ENCODE measurements at places on chromosomes 3 and 15.

GRCh38 chr15:62248277-62248984 is 83.3 kb upstream of the C2CD4B start:
- DNase-seq: no peak

- DNase-seq: no peak
Measured at GRCh38 chr15:68633231-68634121, 54.7 kb downstream of the CORO2B start.

GRCh38 chr3:105906345-105906744 is 37.5 kb upstream of the CBLB start:
- no peak for DNase-seq

DNA sequence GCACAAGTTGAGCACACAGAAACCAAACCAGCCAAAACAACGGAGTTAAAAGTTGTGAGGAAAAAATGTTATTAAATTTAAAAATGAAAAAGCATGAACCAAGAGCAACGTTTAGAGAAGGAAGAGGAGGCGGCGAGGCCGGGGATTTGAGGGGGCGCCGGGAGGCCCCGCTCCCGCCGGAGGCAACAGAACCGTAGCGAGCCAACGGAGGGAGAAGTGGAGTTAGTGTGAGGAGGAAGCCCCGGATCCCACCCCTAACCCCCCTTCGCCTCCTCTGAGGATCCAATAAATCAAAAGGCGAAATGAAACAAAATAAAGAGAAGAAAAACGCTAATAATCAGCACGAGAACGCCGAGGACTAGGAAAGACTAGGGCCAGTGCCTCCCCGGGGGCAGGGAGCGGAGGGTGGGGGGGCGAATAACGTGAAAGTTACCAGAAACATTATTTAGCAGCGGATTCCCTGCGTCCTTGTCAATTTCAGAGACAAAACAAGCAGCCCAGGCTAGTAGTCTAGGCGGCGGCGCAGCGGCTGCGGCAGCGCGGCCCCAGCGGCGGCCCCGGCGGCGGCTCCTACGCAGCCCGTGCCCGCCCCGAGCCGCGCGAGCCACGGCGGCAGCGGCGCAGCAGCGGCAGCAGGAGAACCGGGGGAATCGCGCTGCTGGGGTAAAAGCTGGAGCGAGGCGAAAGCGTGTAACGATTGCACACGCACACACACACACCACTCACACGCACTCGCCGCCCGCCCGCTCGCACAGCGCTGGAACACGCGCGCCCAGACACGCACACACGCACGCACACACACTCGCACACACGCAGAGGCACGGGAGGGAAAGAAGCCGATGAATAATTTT is 1.7 kb downstream of the MEIS2 start:
- peak; percentile 21 for DNase-seq

- no peak for DNase-seq
Measured at GRCh38 chr15:68431792-68432401, at the start of gene ITGA11. Gene ITGA11 (minus strand): TSS chr15:68432163. CDS start chr15:68432066, 97 bp downstream.

GRCh38 chr15:89429986-89430385 is 66.4 kb downstream of the RHCG start:
- DNase-seq: no peak

DNA sequence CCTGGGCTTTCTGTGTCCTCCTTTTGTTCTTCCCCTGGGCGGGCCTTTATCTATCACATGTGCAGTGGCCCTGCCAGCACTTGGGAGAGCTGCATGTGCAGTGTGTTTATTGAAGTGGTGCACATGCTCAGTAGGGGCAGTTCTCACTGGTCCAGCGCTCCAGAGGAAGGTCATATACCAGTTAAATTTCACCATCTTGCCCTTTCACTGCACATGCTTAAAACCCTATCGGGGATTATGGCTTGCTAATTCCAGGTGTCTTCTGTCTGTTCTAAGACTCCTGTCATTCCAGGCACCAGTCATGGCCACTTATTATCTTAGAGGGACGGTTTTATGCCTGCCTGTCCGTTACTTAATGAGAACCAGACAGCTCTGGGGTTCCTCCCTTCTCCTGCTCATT is 52.2 kb downstream of the ROPN1B start:
- DNase-seq: no peak

GRCh38 chr3:193129607-193130006 is 111.4 kb upstream of the PLAAT1 start:
- no peak for DNase-seq

DNA sequence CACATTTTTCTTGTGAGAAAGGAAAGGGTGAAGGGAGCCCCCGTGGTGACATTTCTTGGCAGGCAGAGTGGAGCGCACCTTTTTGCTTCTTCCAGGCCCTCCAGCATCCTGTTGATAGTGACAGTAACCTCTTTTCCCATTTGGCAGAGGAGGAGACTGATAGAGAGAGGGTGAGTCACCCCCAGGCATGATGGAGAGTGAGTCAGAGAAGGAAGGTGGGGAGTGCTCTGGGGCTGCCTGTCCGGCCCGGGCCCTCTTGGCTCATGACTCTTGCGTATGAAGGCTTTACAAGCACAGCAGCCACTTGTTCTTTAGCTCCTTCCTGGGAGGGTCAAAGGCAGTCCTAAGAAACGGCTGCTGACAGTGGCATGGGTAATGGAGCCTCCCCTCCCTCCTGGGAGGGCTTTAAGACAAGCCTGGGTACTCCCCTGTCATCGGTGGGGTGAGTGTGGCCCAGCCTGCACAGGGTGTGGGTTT is 16.0 kb downstream of the ANKRD63 start:
- DNase-seq: no peak

- no peak for DNase-seq
Measured at GRCh38 chr3:149319750-149320149, 13.7 kb downstream of the TM4SF18 start.

DNA sequence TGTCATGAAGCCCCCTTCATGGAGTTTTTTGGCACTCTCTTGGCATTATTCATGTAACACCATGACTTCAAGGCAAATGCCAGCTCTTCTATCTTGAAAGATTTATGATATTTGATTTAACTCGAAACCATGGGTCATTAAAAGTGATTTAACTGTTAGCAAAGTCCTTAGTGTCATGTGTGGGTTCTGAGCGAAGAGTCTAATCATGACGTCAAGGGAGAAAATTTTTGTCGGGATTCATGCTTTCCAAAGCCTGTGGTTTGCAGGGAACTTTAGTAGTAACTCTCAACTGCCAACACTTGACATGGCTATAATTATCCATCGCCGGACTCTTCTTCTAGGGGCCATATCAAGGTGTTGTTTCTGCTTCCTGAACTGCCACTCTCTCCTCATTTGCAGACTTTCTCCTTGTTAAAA is 11.5 kb downstream of the GXYLT2 start:
- no peak for DNase-seq

DNA sequence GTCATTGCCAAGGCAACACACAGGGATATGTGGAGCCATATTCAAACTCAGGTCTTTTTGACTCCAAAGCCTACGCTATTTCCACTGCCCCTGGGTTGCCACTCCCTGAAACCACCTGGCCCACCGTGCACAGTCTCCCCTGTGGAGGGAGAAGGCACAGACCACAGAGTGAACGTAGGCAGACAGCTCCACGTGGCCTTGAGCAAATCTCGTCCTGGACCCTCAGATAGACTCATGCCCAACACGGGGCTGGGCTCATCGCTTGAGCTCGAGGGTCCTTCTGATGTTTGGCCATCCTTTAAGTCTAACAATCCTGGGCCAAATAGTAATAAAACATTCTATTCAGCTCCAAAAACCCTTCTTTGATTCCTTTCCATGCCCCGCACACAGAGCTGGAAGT is 72.0 kb downstream of the CPN2 start:
- DNase-seq: no peak

DNA sequence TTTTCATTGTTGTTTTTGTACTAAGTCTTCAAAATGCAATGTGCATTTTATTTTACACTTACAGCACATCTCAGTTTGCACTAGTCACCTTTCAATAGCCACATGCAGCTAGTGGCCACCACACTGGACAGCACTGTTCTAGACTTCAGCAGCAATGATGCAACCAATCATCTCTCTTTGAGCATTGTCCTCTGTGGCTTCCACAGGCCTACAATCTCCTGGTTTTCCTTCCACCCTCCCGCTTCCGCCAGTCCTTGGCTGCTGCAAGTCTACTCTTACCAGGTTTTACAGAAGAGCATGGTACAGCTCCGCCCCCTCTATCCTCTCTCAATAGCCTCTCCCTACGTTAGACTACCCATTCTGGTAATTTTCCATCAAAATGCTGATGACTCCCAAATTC is 25.1 kb upstream of the FSIP1 start:
- DNase-seq: no peak

DNA sequence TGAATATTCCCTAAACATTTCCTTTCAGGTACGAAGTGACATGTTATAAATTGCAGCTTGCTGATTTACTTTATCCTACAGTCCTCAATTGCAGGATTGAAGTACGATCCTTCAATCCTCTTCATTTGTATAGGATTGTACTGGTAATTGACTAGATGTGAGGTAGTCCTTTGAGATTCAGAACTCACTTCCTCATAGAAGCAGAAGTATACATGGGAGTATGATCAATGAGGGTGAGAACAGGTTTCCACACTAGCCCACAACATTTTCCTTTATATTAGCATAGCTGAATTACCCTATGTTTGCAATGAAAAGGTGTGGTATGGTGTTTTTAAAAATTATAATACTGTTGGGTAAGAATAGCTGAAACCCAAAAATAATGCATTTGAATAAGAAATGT is 160.0 kb upstream of the UMPS start:
- no peak for DNase-seq

DNA sequence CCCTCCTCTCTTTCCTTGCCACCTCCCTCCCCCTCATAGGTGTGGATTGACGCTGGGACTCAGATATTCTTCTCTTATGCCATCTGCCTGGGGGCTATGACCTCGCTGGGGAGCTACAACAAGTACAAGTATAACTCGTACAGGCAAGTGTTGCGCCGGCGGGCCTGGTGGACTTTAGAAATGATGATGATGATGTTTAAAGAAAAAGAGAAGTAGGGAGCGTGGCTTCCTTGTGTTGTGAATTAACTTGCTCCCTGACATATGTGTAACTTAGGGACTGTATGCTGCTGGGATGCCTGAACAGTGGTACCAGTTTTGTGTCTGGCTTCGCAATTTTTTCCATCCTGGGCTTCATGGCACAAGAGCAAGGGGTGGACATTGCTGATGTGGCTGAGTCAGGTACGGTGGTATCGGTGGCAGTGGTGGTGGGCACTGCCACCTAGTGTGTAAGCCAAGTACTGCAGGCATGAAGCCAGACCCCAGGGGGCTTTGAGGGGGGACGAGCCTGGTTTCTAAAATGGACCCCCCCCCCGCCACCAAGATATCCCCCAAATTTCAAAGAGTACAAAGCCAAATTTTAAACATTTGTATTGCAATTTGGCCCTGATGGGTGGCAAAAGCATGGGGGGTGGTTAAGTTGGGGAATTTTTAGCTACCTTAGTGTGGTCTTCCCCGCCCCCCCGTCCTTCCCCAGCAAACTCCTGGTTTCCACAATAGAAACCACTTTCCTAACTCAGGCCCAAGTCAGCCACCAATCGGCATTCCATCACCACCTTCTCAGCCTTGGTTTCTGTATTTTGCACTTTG is 65.6 kb downstream of the SLC6A6 start:
- peak; percentile 41 for DNase-seq

- DNase-seq: no peak
Measured at GRCh38 chr3:171802590-171802956, 7.7 kb downstream of the PLD1 start.

GRCh38 chr3:113436809-113437208 is 4.5 kb downstream of the CFAP44 start:
- DNase-seq: no peak

- DNase-seq: no peak
Measured at GRCh38 chr3:122760453-122761271, 33.0 kb downstream of the HSPBAP1 start.

DNA sequence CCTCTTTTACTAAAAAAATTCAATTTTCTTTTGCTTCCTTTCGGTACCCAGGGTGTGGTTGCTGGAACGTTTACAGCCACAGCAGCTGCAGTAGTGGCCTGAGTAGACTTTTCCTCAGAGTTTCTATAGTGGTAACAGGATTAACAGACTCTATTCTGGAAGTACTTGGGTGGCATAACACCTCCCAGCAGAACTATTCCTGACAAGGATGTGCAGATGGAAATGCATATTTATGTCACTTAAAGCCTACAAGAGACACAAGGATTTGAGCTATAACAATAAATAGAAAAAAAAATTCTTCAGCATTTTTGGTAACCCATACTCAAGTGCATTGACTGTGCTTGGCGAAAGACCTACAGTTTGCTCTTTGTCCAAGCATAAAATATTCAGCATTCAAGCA is 94.0 kb downstream of the MDFIC2 start:
- no peak for DNase-seq

GRCh38 chr3:167611718-167612117 is 42.0 kb downstream of the WDR49 start:
- DNase-seq: no peak

GRCh38 chr3:86410587-86410986 is 580.4 kb downstream of the VGLL3 start:
- no peak for DNase-seq

- DNase-seq: no peak
Measured at GRCh38 chr3:101521211-101521701, 8.2 kb upstream of the SENP7 start.

- DNase-seq: no peak
Measured at GRCh38 chr15:56838085-56838484, 80.4 kb upstream of the TCF12 start.

DNA sequence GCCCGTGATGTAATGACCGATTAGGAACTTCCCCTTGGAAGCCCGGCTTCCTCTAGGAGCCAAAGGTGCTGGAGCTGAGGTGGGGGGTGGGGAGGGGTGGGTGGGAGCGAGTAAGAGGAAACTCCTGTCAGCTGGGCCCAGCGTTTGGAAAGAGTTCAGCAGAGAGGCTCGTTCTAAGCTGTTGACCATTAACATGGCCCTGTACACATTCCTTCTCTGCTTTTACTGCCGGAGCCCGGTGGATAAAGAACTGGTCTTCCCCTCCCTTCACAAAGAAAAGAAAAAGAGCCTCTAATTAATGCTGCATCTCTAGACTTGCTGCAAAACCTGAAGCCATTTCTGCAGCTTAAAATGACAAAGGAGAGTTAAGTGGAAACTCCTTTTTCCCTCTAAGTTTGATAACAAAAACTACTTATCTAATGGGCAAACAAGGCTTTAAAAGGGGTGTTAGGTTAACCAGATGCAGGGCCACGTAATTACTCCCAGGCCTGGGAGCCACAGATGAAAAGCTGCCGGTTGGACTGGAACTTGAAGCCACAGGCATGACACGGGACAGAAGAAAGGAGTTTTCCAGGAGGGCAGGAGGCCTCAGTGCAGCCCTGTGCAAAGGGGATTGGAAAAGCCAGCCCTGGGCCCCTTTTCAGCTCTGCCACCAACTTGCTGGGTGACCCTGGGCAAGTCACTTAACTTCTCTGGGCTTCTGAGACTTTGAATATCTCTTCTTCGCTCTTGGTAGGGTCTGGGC is 71.3 kb downstream of the SMAD6 start:
- DNase-seq: no peak

DNA sequence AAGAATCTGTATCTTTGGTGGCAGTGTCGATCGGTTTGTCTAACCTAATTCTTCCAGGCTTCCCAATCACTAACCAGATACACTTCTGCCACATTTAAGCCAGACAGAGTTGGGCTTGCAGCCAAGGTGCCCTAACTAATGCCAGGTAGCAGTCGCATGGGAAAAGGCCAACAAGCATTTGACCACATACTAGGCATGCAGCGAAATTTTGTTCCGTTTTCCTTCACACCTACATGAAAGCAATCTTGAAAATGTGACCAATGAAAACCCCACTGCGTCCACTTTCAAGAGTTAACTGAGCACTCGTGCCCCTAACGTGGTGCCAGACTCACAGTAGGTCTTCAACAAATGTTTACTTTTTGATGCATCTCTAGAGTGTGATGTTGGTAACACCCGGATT is 192.2 kb upstream of the TPM1 start:
- DNase-seq: no peak

GRCh38 chr3:142127941-142128658 is 21.2 kb downstream of the TFDP2 start:
- no peak for DNase-seq

GRCh38 chr3:51727500-51727899 is 20.6 kb downstream of the GRM2 start:
- DNase-seq: no peak

Measured in activated naive CD4-positive, alpha-beta T cell treated with anti-CD3 and anti-CD28 coated beads, Interleukin-2, amount 50 U/mL, for 16 hours (primary cell).